Mammary epithelial cell (primary cell): ENCODE measurements at places on chromosomes 16 and 17. TPM values are rescaled to one million over a fixed set of nuclear protein-coding genes. Genes with fewer than 3 reads are reported as not detected.

Gene RNF157
- total RNA-seq = not detected

Gene KRT14
- 4,602 TPM for total RNA-seq

Gene MAPK7
- total RNA-seq = 11.4 and 19.1 TPM in 2 replicates

Gene SMIM22
- not detected for total RNA-seq

Gene CPPED1
- total RNA-seq = 12.8 TPM

Gene CPSF4L
- not detected in 2 replicates for total RNA-seq

Gene SLC47A1
- total RNA-seq = 1.0 and 2.4 TPM in 2 replicates

Gene TMIGD1
- not detected for total RNA-seq

Gene MED1
- 26.7 TPM for total RNA-seq

Gene GRN
- 394 and 501 TPM in 2 replicates for total RNA-seq

Gene TAC4
- total RNA-seq = not detected

Gene OSGIN1
- 9.3 and 10.9 TPM in 2 replicates for total RNA-seq

Gene KIF18B
- under 0.01 TPM for total RNA-seq

Gene MYH2
- total RNA-seq = not detected in 2 replicates

Gene CHST4
- 0.24 TPM in 1 of 2 replicates, not detected in the other for total RNA-seq

Gene CNTD1
- total RNA-seq = not detected in 2 replicates

Gene WIPF2
- total RNA-seq = 8.8 TPM

Gene ZFP3
- total RNA-seq = 0.09 and 0.27 TPM in 2 replicates

Gene CCL7
- total RNA-seq = not detected in 2 replicates

Gene KRT28
- not detected in 2 replicates for total RNA-seq

Gene TM4SF5
- total RNA-seq = not detected in 2 replicates

Gene TEX14
- 0.24 and 0.38 TPM in 2 replicates for total RNA-seq

Gene KRTAP16-1
- not detected for total RNA-seq
